ENCODE measurements at places on chromosomes 2 and 18. TPM values are rescaled to one million over a fixed set of nuclear protein-coding genes. Genes with fewer than 3 reads are reported as not detected.

GRCh38 chr2:20573620-20574422 is 77.1 kb downstream of the HS1BP3 start:
- DNase-seq: no peak

DNA sequence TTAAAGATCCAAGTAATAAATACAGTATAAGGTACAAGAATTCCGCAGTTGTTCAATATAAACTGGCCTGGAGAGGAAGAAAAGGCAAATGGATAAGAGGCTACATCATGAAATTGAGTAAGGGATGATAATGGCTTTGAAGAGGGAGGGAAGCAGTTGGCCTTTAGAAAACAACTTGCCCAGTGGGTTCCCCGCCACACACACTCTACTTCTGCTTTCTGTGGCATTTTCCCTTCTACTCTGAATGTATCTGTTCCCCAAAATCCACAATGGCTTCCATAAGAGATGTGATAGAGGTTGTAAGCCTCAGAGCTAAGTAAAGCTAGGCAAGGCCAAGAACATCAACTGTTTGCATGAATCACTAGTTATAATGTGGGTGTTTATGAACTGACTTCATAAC is 221.3 kb downstream of the MBD2 start:
- no peak for DNase-seq

- no peak for DNase-seq
Measured at GRCh38 chr2:160270571-160271113, 70.6 kb upstream of the ITGB6 start.

- DNase-seq: peak; percentile 93
Measured at GRCh38 chr2:165874445-165875039, 79.0 kb downstream of the TTC21B start.

FAHD2B gene
- total RNA-seq: 12.7 TPM

VAMP8 gene
- total RNA-seq: 141 TPM

ALLC gene
- total RNA-seq: not detected

ADRA2B gene
- total RNA-seq: not detected

OSR1 gene
- 30.6 TPM for total RNA-seq
